ENCODE measurements at places on chromosomes 16 and 17.

DNA sequence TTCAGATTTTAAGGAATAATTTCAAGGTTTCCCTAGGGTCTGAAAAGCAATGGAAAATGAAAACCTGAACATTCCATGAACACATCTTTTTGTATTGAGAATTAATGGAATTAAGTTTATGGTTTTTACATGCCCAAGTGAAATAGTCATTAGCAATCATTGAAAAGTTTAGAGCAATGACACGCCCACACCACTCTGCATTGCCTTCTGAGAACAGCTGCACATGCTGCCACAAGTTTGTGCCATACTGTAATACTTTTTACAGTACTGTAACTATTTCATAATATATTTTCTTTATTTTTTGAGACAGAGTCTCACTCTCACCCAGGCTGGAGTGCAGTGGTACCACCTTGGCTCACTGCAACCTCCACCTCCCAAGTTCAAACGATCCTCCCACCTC is 345.2 kb upstream of the PMFBP1 start:
- no peak for DNase-seq

DNA sequence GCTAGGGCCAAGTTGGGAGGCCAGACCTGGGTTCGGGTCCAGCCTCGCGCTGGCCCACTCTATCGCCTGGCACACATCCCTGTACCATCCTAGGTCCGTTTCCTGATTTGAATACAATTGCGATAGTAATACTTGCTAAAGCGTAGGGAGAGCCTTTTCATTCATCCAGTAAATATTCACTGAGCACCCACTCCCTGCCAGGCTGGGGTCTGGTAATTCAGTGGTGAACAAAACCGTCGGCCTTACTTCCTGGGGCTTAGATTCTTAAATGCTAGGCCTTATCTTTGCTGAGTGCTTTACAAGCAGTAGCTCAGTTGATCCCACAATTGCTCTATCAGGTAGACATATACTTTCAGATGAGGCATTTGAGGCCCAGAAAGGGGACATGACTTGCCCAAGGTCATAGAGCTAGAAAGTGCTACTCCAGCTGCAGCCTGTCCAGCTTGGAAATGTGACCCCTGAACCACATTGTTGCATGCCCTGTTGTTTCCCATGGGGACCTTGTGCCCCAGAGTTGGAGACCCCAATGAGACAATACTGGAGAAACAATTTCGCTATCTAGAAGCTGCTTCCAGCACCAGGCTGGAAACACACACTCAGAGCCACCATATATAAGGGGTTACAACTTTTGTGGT is 691 bp downstream of the USB1 start:
- no peak for DNase-seq

DNA sequence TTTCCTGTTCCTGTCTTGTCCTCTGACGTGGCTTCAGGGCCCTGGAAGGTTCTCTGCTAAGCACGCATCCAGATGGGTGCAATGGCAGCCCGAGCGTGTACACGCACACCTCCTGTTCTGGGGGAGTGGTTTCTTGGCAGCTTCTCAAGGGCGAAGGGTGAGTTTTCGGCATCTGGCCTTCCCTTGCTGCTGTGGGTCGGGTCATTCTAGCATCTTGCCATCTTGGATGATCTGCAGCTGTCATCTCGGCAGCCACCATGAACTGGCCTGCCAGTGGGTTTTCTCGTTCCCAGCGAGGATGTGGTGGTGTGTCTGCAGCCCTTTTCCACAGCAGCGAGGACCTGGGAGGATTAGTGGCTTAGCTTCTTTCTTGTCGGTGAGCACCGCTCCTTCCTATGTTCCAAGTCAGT is 10.6 kb downstream of the MSI2 start:
- no peak for DNase-seq

DNA sequence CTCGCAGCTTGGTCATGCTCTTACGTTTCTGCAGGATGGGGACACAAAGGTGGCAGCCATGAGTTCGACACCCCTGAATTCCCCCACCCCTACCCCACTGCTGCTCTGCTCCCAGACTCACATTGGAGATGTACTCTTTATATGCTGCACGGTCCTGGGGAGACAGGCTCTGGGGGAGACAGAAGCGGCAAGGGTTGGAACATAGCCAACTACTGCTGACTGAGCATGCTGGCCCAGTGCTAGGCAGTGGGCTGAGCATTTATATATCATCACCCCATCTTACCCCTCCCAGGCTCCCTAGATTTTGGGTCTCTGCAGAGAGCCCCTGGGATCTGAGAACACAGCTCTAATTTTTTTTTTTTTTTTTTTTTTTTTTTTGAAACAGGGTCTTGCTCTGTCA is 8.1 kb upstream of the ATXN7L3 start:
- DNase-seq, result no peak

DNA sequence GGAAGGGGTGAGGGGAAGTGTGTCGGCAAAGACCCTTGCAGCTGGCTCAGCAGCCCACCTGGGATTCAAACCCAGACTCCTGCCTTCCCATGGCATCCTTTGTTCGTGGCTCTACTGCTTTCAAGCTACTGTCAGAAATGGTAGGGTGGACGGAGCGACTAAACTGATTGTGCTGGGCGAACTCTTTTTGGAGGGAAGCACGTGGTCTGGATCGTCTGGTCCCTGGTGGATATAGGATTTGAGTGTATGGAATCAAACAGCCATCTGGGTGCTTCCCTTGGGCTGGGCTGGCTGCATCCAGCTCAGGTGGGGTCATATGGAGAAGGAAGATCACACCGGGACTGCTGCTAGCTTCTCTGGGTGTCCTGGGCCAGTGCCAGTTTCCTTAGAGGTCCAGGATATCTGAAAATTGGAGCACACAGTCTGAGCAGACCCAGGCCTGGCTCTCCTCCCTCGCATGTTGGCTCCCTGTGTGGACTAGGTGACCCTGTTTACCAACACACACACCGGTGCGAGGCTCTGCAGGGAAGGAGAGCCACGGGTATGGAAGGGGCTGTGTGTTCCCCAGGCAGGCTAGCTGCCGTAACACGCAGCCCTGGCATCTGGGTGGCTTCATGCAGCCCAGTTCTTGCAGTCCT is 8.6 kb downstream of the CMIP start:
- DNase-seq, result no peak

GRCh38 chr16:56880176-56880575 is 15.2 kb downstream of the SLC12A3 start:
- no peak for DNase-seq
